ENCODE measurements at places on chromosomes 13 and 19.

DNA sequence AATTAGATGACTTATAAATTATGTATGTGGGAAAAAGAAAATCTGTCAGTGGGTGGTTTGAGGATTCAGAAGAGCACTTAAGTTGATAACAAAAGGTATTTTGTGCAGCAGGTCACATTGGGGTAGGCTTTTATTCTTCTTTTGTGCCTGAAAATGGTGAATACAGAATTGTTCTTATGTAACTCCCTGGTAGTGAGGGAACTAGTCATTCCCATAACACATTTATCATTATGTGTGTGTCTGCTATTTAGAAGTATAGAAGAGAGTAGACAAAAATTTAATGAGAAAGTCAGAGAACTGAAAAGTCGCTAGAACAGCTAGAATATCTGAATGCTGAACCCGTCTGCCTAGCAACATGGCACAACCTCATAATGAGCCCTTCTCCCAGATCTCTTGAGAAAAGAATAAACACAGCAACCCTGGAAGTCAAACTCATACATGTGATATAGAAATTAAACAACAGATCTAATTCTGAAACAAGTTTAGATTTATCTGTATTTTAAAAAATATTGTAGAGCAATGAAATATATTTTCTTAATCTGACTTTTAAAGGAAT is 111.8 kb upstream of the EDNRB start:
- no peak for DNase-seq

DNA sequence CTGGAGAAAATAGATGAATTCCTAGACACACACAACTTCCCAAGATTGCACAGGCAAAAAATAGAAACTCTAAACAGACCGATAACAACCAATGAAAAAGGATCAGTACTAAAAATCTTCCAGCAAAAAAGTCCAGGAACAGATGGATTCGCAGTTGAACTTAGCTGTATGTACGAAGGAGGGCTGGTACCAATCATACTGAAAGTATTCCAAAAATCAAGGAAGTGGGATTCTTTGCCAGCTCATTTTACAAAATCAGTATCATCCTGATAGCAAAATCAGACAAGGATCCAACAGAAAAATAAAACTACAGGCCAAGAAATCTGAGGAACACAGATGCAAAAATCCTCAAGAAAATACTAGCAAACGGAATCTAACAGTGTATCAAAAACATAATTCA is 6.5 kb upstream of the LILRB2 start:
- DNase-seq = peak; percentile 72

- peak; percentile 10 for DNase-seq
Observed at GRCh38 chr13:51478418-51479198, 25.8 kb upstream of the INTS6 start.

DNA sequence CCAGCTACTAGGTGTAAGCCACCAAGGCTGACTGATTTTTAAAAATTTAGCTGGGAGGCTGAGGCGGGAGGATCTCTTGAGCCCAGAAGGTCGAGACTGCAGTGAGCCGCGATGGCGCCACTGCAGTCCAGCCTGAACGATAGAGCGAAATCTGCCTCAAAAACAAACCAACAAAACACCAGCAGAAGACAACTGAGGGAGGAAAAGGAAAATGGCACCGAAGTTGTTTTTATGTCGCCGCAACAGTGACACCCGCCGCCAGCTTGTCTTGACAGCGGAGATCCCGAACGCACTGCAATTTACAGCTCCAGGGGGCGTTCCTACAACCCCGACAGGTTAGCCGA is 298 bp upstream of the FAM98C start:
- DNase-seq = no peak

DNA sequence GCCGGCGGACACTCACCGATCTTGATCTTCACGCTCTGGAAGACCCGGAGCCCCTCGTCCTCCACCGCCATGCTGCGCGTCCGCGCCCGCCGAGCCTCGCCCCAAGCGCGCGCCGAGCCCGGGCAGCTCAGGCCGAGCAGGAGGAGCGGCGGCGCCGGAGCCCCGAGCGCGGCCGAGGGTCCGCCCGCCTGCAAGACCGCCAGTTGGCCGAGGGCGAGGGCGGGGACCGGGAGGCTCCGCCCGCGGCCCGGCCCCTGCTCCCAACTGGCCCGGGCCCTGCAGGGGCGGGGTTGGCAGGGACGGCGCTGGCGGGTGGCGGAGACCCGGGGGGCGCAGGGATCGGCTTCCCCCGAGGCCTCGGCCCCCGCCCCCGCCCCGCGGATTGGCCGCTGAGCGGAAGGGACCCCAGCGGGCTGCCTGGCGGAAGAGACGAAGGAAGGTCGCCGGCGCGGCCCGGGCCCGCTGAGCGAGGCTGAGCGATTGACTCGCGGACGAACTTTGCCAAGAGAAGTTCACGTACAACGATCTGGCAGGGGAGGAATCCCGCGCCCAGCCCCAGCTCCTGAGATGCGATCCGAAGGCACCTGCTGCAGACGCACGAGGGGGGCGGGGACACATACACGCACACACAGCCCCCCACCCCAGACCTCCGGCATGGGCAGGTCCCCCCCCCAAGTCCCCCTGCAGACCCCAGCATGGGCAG is at the start of gene RASA3:
Gene RASA3 (minus strand): TSS at position 205 of the 703 bp plus-strand sequence. CDS start 134 bp downstream, at position 71.
- DNase-seq = peak; percentile 85

GRCh38 chr19:12997967-12998940 is 3.0 kb downstream of the NFIX start:
- DNase-seq = no peak

GRCh38 chr19:55632463-55632834 is 8.1 kb upstream of the ZNF784 start:
- DNase-seq = peak; percentile 92

DNA sequence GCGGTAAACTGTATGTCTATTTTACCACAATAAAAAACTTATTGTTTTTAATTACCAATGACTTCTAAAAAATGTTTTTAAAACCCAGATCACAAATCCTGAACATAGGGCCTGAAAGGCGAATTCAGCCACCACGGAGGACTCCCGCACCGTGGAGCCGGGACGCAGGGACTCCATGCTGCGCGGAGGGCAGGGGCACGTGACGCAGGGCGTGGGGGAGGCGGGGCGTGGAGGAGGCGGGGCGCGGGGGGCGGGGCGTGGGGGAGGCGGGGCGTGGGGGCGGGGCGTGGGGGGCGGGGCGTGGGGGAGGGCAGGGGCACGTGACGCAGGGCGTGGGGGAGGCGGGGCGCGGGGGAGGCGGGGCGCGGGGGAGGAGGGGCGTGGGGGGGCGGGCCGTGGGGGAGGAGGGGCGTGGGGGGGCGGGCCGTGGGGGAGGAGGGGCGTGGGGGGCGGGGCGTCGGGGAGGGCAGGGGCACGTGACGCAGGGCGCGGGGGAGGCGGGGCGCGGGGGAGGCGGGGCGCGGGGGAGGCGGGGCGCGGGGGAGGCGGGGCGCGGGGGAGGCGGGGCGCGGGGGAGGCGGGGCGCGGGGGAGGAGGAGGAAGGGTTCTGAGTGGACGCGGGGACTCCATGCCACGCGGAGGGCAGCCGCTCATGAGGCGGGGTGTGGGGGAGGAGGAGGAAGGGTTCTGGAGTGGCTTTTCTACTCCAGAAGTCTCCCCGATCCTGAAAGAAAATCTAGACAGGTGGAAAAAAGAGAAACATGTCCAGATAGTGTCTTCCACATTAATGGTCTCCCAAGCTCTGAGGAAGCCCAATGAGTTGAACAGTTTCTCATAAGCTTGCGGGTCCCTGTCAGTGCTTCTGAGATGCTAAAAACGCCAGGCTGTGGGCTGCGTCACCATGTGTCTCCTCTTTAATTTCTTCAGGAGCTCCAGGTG is 4.4 kb upstream of the PROZ start:
- peak; percentile 77 for DNase-seq

- DNase-seq = peak; percentile 23
Observed at GRCh38 chr19:722553-723101, 13.9 kb downstream of the PALM start.

Data from fibroblast of skin of scalp (primary cell).